Effector CD4-positive, alpha-beta T cell (primary cell): ENCODE measurements at places on chromosomes 2 and 18.

- no peak for DNase-seq
Measured at GRCh38 chr2:1617425-1618021, 126.8 kb downstream of the PXDN start.

GRCh38 chr18:60987963-60988362 lies 345.3 kb upstream of the CDH20 start:
- DNase-seq = no peak

DNA sequence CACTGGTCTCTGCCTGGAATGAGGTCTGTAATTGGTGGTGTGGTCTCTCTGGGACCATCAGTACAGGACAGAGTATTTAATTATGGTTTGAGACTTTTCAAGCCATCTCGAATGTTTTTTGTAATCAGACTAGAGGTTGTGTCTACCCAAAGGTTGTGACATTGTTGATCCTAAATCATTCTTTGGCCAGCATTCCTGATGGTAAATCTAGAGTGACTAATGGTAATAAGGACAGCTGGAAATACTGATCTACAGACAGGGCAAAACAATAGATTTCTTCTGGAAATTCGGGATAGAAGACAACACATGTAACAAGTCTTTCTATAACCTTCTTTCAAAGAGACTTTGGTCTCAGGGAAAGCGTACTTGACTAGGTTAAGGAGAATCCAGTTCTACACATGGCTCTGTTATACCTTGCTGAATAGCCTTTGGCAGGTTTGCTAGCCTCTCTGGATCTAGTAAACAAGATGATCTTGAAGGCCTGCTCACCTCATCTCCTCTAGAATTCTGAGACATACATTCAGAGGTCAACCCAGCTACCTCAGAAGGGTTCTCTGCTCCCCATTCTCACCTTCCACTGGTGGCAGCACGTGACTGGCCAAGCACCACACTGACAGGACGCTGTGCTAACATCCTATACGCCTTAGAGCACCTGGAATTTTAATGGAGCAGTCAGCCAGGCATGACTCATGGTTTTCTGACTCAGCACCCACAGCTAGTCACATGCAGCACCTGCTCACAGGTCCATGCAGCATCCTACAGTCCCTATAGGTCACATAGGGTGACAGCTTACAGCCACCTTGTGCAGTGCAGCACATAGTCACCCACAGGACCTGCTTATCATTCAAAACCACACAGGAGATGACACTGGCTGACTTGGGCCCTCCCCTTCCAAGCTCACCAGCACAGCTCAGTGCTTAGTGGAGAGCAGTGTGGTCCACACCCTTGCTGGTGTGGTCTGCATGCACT lies 12.2 kb downstream of the PLB1 start:
- no peak for DNase-seq

GRCh38 chr2:222160944-222161343 lies 137.9 kb downstream of the PAX3 start:
- no peak for DNase-seq

DNA sequence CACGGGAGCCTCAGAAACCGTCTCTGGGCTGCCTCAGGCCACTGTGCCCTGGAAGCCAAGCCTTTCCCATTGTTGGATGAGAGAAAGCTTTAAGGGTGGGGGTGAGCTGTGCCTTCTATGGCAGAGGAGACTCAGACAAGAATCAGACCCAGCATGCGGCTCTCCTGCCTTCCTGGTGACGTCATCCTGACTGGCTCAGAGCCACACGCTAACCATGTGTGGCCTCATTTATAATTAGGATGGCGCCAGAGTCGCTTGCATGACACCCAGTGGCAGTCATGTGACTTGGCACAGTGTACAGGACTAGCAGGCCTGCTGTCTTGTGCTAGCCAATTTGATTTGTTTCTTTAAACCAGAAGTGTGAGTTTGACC lies 99.1 kb downstream of the SH3BP4 start:
- no peak for DNase-seq

DNA sequence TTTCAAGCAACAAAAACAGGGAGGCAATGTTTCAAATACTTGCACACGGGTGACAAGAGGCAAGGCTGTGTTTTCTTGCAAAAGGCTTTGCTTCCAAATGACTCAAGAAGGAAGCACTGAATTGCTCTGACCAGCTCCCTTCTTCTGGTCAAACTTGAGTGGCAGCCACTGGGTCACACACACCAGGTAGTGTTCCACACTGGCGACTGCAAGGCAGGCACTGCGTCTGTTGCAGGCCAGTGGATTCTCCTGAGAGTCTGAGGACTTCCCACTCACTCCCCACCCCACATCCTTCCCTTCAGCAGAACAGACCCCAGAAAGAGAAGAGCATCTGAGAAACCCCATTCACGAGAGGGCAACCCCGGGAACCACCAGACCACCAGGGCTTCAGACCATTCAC lies 19.8 kb downstream of the PARD6G start:
- DNase-seq = no peak

DNA sequence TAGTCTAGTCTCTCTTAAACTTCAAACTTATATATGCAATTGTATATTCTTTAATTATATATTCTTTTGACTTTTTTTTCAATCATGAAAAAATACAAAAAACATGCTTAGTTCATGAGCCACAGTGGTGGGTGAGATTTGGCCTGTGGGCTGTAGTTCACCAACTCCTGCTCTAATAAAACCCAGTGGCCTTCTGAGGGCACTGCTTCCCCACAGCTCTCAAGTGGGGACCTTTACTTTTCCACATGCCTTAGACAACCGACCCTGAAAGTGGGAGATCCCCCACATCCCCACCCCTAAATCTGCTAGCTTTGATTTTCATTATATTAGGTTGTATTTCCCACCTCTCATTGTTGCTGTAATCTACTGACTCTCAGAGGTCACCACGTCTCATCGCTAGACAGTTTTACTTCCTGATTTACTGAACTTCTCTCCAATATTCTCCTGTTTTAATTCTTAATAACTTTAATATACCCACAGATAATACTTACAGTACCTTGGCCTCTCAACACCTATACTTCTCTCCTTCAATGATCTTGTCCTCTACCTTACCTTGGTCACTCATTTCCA lies 57.3 kb downstream of the ROCK1 start:
- DNase-seq = no peak
